ENCODE measurements at places on chromosomes 13 and 19. TPM values are rescaled to one million over a fixed set of nuclear protein-coding genes. Genes with fewer than 3 reads are reported as not detected.

GRCh38 chr19:4376991-4377781, 23.2 kb downstream of the SH3GL1 start:
- no peak for DNase-seq

DNA sequence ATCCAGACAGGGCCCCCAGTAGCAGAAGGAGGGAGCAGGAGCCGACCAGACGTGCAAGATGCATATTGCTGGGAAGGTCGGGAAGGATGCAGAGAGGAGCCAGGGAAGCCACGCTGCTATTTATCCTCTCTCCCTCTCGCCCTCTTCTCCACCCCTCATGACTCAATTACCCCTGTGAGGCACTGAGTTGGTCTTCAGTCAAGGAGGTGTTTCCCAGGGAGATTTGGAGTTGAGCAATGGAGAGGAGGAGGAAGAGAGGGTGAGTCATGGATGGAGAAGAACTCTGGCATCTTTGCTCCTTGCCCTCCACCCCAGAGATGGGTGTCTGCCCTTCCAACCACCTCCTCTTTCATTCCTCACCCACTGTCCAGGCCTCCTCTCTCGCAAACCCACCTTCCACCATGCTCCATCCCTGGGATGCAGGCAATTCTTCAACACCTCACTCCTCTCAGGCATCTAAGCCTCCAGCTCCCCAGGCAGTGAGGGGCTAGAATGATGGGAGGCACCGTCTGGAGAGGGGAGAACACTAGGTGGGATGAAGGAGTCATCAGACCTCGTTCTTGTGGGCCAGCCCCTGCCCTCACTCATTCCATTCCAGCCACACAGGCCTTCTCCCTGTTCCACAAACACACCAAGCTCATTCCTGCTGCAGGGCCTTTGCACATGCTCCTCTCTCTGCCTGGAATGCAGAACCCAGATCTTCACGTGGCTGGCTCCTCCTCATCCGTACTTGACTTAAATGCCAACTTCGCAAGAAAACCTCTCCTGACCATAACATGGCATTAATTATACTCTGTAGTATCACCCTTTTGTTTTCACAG, at the start of gene SBSN:
Gene SBSN (minus strand): TSS at position 94 of the 821 bp plus-strand sequence. CDS start 30 bp downstream, at position 64.
- DNase-seq, result no peak

- DNase-seq, result no peak
Observed at GRCh38 chr19:32810452-32810851, 59.1 kb downstream of the SLC7A9 start.

DNA sequence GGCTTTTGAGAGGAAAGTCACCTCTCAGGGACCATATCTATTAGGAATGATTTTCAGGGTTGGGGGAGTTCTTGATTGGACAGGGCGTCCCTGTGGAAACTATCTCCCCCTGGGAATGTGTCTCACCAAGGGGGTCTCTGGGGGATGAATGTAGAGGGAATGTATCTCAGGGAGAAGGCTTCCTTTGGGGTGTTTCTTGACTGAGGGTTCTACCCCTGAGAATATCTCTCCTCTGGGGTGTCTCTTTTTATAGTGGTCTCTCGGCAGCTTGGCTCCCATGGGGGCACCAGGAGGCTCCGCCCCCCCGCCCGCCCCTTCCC, 1.0 kb downstream of the RTBDN start:
- DNase-seq, result no peak

DNA sequence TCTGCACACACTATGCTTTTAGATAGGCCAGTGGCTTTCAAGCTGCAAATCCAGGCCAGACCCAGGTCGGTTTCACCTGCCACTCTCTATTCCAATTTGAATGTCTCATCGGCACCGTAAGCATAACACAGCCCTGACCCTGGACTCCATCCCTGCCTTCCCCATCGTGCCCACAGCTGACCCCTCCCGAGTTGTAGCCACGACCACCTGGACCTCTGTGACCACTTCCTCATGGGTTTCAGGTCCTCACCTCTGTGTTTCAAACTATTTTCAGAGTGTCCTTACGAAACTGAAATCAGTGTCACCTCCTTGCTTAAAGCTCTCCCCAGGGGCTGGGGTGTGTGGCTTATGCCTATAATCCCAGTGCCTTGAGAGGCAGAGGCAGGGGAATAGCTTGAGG, 9.0 kb upstream of the HSH2D start:
- DNase-seq, result no peak

DNA sequence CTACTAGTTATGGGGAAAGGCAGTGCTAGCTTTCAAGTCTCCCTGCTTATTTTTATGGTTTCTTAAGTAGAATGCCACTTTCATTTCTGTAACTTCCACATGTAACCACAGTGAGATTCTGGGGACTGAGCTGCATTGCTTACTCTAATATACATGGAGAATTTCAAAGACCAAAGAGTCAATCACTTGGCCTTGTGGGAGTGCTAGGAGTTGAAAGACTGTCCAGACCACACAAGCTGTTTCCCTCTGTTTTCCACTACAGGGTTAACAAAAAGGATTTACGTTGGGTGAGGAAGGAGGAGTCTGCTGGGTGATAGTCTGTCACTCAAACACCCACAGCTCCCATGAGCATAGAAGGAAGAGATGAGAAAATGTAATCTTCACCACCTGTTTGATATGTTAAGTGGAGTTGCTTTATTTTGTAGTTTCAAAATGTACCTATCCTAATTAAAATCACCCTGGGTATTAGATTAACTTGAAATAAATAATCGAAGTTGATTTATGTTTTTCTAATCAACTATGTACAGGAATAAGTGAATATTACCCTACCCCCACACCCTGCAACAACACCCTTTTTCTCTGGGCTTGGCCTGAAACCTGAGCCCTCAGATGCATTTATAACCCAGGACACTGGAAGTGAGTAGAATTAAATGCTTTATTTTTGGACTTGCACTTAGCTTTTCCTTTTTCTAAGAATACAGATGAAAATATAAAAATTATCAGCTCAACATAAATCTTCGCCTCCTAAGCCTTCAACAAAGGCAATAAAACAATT, 225.8 kb upstream of the SLC10A2 start:
- DNase-seq, result no peak

DNA sequence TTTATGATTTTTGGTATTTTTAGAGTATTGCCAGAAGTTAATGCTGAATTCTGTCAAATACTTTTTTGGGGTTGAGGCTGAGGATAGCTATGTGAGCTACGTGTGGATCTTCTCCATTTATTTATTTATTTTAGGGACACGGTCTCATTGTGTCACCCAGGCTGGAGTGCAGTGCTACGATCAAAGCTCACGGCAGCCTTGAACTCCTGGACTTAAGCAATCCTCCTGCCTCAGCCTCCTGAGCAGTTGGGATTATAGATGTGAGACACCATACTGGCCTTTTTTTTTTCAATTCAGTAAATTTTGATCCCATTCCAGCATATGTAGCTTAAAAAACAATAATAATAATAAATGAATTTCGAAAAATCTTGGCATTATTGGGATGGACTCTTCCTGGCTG, 21.1 kb downstream of the ING1 start:
- no peak for DNase-seq

DNA sequence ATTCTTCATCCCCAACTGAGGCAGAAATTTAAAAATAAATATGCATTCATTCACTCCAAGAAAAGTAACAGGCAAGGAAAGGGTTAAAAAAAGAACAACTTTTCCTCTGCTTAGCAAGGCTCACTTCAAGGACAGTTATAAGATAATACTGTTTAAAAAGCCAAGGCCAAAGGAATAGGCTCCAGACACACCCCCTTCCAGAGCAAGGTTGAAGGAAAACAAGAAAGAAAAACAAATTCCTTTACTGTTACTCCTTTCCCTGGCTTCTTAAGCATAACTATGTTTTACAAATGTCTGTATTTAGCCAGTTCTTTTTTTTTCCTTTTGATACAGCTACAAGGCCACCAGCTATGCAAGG, 8.5 kb downstream of the SIGLEC11 start:
- DNase-seq, result no peak

- peak; percentile 22 for DNase-seq
Observed at GRCh38 chr13:97976610-97977521, 23.4 kb downstream of the IPO5 start.

DNA sequence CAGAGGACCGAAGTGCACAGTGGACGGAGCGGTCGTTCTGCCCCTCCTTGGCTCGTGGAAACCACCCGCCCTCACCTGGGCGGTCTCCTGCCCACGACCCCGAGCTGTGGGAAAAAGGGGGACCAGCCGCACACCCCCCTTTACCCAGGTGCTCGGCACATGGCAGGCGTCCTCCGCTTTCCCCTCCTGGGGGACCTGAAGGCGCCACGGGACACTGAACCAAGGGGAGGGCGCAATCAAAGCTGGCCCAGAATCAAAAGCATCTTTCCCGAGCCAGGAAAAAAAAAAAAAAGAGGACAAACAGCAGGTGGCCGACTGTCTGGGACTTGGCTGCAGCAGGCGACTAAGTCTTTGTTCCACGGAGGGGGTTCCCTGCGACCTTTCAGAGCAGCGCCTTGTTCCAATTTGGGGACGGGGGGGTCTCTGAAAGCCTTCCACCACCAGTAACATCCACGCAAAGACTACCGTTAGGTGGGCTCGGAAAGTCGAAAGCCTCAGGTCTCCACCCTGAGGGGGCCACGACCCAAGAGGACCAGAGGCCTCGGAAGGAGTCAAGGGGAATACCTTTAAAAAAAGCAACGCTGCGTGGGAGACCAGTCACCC, 1.1 kb downstream of the MBD3 start:
- peak; percentile 39 for DNase-seq

- DNase-seq, result no peak
Observed at GRCh38 chr13:75194717-75195462, 287.1 kb downstream of the TBC1D4 start.

DNA sequence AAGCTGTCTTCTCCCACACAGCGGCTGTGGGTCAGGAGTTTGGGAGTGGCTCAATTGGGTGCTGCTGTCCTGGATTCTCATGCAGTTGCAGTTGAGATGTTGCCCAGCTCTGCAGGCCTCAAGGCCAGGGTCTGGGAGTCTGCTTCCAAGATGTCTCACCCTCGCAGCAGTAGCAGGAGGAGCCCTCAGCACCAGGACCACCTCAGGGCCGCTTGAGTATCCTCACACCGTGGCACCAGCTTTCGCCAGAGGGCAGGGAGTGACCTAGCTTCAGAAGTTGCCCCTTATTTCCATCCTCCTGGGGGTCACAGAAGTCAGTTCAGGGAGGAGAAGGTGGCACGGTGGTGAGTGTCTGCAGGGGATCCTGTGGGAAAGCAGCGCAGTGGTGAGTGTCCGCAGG, 20.9 kb downstream of the TFDP1 start:
- no peak for DNase-seq

DNA sequence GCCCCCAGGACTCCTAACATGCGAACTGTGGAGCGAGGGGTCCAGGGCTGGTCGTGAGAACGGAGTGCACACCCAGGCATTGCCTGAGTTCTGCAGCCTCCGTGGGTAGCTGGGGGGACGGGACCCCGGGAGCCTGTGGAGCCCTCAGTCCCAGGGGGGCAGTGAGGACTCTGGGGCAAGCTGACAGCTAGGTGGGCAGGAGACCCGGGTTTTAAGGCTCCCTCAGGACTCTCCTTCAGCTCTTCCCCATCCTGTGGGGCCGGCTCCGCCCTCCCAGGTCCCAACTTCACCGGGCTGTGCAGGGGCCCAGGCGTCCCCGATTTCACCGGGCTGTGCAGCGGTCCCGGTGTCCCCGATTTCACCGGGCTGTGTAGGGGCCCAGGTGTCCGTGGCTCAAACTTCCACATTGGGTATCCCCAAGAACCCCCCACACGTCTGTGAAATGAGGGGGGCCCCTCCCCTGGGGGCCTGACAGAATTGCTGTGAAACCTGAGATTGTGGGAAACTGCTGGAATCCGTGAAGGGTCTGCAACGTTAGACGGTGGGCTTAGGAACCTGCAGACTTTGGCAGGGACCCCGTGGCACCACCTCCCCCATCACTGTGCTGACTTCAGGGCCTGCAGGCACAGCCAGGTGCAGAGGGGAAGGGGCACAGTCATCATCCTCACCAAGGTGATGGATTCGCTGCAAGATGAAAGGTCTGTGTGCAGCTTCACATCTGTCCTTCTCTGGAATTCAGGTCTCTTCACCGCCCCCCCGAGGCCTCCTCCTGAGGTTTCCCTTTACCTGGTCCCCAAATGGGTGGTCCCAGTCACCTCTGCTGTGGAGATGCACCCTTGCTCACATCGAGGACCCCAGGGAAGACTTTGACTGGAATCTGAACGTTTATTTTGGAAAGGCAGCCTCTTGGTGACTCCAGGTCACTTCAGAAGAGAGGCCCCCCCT, 73.2 kb upstream of the MCF2L start:
- no peak for DNase-seq

DNA sequence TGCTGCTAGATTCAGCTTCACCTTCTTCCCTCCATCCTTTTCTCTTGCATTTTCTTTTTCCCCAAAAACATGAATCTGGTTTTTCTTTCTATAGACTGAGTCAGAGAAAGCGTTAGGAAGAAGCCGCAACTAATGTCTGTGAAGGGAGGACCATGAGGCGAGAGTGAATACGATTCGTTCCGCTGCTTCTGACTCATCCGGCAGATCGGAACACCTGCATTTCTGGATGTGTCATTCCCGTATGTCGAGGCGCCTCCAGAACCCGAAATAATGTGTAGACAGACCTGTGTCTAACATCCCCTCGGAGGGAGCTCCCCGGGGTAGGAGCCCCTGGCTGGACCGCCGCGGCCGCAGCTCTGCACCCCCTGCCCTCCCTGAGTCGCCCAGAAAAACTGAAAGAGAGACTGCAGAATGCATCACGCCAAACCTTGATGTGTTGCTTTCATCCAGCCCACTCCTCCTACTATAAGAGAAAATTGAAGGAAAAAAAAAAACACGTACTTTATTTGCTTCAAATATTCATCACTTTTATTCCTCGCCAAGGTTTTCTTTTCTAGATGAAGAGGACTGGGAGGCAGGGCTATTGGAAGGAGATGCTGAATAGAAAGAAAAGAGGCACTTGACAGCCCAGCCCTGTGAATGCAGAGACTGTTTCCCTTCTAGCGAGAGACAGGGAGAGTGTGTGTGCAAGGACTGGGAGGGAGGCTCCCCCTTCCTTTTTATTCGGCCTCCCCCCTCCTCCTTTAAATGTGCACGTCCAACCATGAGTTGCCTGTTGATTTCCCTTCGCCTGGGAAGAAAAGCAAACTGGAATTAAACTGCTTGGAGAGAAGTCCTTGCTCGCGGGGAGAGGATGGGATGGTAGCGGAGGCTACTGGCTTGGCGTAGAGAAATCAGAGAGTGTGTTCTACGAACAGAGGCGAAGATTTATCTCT, 616 bp upstream of the PCDH17 start:
- DNase-seq, result peak; percentile 9

- peak; percentile 26 for DNase-seq
Observed at GRCh38 chr13:84645196-84646012, 763.1 kb upstream of the SLITRK1 start.

- no peak for DNase-seq
Observed at GRCh38 chr13:46810440-46810839, 13.5 kb upstream of the ESD start.

GRCh38 chr13:106570299-106570852, 2.4 kb upstream of the ARGLU1 start:
- DNase-seq, result no peak

DCT gene
- not detected for total RNA-seq

UBE2L5 gene
- total RNA-seq, result not detected

SDHAF1 gene
- total RNA-seq, result 21.6 TPM

ZNF486 gene
- 20.5 TPM for total RNA-seq

CCNA1 gene
- 2.1 TPM for total RNA-seq

RAB4B gene
- 10.5 TPM for total RNA-seq

ZNF543 gene
- 13.5 TPM for total RNA-seq

C19orf73 gene
- total RNA-seq, result 1.7 TPM
